ENCODE measurements at places on chromosomes 11 and 22.

GRCh38 chr11:31877083-31877482 lies 66.0 kb upstream of the PAX6 start:
- no peak for DNase-seq

- no peak for DNase-seq
These were observed 3.3 kb downstream of the ART5 start for GRCh38 chr11:3638513-3638912.

GRCh38 chr11:125167292-125167953 lies 2.9 kb downstream of the PKNOX2 start:
- DNase-seq, result no peak

DNA sequence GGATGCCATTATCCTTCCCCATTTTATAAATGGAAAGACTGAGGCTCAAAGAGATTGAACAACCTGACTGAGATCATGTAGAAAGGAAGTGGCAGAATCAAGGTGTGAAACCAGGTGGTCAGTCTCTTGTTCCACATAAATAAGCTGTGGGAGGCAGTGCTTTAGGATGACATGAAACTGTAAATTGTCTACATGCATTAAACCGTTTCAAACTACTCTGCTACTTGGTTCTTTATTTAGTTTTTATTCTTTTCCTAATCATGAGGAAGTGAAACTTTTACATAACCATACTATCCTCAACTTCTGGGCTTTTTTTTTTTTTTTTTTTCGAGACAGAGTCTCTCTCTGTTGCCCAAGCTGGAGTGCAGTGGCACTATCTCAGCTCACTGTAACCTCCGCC lies 34.9 kb downstream of the CADM1 start:
- DNase-seq, result no peak

- no peak for DNase-seq
These were observed 12.1 kb upstream of the EIF3D start for GRCh38 chr22:36540867-36541642.
